H9 (cell line): ENCODE measurements at places on chromosomes 7 and 10. TPM values are rescaled to one million over a fixed set of nuclear protein-coding genes. Genes with fewer than 3 reads are reported as not detected.
A peak's percentile ranks its signal among the peaks of the same experiment; 100 is the strongest.

- DNase-seq: no peak
These were observed 257.2 kb downstream of the KIAA1217 start for GRCh38 chr10:24465891-24466818.

GRCh38 chr10:94000638-94001415 lies 7.1 kb downstream of the PLCE1 start:
- no peak for DNase-seq

EGR2 gene
- total RNA-seq: 2.6 and 3.0 TPM in 2 replicates

DNA sequence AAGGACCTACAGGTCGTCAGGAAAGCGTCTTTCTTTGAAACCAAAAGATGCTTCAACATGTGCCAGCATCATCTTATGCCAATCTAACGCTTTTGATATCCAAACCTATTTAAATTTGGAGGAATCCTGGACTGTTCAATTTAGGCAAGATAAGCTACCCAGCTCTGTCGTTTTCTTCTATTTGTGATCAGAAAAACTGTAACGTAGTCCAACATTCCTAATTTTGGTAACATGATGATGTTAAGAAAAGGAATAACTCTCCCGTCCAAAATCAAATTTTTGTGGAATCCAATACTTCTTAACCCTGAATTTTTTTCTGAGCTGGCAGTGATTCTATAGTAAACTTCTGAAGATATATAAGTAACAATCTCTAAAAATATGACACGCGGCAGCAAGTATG lies 93.3 kb upstream of the MKX start:
- no peak for DNase-seq

DNA sequence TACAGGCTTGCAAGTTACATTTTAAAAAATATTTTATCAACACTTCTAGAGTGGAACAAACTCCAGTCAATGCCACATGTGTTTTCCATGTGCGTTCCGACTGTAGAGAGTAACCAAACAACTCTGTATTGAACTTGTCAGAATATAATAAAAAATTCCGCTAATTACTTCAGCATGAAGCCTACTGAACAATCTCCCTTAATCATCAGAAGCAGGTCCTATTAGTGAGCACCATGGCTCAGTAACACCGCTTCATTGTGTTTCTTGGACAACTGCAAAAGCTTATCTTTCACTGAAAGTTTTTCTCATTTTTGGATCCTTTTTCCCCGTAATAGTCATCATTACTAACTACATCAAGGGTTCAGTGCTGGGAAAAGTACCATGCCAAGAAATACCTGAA lies 117.0 kb downstream of the MKX start:
- no peak for DNase-seq

DNA sequence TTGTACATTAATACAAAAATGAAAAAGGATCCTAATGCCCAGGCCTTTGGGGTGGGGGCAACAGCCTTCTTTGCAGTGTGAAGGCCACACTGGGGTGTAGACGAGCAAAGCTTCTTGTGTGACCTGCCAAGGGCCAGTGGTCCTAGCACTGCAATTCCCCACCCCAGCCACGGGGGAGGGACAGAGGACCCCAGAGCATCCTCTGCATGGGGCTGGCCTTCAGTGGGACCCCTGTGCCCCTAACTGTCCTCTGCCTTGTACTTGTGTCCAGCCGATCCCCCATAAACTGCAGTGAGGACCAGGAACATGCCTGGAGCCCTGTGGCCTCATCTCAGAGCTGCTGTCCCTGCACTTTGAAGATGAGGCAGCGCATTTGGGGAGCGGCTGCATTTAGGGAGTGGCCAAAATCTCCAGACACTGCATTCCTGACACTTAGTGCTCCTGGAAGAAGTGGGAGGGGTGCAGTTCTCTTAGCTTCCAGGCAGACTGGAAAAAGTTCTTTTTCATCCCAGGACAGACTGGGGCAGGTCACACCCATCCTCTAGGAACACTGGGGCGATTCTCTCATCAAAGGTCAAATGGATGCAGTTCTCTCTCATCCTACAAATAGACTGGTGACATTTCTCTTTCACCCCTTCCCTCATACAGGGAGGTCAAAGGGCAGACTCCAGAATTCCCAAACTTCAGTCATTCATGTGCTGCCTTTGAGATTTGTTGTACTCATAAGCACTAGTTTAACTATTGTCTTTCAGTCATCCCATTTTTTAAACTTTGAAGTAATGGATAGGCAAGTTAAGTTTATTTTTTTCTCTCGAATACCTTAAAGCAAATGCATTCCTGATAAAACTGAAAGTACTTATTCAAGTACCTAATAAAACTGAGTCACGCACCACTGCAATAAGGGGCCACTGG lies 922 bp upstream of the MYO1G start:
- DNase-seq: no peak

LRRTM3 gene
- total RNA-seq: 0.96 and 1.1 TPM in 2 replicates

GRCh38 chr10:110491346-110491745 lies 6.4 kb upstream of the DUSP5 start:
- DNase-seq: no peak

- DNase-seq: no peak
These were observed 19.0 kb downstream of the LRRC27 start for GRCh38 chr10:132350946-132351345.

DNA sequence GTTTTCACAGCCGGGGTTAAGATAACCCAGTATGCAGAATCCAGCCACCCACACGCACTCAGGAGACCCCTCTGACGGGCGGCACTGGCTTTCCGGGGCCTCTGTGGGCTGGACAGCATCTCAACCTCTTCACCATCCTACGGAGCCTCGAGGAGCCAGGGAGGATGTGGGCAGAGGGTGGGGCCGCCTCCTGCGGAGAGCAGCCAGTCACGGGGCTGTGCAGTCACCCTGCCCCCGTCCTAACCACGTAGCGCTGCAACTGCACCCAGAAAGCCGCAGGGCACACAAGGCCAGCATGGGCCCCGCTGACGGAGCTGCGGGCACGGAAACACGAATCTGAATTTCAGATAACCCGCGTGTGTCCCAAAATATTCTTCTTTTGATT lies 270.3 kb downstream of the ELFN1 start:
- no peak for DNase-seq

DNA sequence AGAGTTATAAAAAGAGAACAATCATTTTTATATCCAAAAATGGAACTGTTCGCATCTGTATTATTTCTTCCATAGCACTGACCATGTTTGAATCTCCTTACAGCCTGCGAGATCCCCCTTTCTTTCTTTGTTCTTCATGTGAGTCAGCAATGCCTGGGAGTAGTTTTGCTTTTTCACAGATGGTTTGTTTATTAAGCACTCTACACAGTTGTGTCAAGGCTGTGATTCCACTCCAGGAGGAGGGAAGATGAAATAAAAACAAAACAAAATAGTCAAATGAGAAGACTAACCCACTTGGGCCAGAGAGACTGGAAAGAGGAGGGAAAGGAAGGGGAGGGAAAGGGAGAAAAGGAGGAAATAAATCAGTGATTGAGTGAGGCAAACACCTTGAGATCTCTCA lies 7.8 kb downstream of the LIPF start:
- no peak for DNase-seq

GSDME gene
- 5.5 and 5.8 TPM in 2 replicates for total RNA-seq

ABCC2 gene
- total RNA-seq: 0.46 and 0.68 TPM in 2 replicates

DNA sequence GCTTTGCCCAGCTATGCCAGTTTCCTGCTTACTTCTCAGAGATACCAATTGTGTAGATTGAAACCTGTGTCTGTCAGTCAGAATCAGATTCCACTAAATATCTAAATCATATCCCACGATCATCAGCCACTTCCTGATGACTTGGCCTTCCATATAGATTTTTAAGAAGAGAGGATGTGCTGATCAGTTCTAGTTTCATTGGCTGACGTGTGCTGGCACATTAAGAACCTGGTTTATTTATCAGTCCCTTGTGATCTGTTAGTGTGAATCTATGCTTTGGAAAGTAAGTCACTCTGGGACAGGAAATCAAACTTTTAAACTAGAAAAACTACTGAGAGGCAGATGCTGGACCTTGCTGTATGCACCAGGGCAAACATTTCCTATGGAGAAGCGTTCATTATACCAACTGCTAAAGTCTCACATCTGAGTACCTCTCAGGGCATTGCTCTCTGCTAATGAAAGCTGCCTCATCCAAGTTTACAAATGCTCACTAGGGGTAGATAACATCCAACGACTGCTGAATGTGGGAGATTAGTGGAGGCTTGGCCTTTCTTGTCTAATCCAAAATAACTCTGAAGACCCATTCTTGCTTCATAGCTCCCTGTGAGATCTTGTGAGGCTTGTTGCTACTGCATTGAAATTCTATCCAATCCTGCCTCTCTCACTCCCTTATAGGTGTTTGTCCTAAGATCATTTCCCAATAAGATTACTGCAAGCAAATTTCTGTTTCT lies 109.1 kb downstream of the ARL4A start:
- DNase-seq: no peak

DNA sequence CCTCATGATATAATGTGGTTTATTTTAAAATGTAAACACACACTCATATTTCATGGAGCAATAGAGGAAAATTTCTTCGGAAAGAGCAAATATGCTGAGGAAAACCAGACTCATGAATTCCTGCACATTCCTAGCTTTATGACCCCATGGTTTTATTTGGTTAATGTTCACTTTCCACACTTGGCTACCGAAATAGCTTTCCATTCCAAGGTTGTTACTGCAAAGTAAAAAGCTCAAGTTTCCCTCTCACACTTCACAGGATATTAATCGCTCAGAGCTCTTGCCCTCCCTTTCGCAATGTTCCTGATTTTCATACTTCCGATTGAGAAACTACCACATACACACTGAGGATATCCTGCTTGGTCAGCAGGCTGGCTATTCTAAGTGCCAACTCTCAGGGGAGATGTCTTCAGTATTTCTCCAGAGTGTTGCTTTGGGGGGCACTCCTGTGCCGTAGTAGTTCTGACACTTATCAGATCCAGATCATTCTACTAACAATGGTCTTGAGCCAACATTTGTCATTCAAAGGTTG lies 77.5 kb upstream of the STEAP1B start:
- DNase-seq: no peak

DNA sequence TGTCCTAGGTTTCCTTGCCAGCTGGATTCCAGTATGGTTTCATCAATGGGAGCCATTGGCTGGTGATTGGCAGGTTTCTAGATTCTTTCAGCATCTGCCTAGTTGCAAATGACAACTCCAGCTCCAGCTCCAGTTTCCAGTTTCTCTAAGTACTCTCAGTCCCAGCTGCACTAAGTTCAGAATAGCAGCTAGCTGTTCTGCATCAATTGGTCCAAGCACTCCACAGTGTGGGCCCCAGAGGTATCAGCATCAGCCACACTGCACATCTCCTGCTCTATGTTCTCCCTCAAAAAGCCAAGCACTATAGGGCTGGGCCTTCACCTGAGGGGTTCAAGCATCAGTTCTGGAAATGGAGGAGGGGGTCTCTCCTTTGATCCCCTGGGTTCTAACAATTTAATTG lies 143.4 kb downstream of the VPS50 start:
- DNase-seq: no peak

DNA sequence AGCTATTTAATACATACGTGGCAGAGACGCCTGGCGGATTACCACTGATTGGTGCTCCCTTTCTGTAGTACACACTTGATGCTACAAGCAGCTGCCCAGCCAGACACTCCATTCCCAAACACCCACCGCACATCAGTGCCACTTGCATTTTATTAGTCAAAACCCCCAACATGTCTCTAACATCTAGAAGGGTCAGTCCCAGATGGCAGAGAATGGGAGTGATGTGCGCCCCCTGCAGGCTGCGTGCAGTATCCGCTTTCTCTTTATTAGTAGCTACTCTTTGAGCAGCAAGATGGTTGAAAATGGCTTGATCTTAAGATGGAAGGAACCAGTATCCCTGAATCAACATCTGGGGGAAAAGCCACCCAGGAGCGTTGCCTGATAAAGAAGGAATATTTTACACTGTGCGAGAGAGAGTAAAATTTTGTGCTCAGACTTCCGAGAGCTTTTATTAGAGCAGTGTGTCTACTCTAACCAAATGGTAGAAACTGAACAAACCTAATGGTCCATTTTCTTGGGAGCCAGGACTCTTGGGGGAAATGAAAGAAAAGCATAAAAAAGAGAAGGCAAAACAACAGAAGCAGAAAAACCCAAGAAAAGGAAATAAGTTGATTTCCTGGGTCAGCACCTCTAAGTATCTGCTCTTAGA lies 78.3 kb downstream of the ST8SIA6 start:
- DNase-seq: peak; percentile 65

DNA sequence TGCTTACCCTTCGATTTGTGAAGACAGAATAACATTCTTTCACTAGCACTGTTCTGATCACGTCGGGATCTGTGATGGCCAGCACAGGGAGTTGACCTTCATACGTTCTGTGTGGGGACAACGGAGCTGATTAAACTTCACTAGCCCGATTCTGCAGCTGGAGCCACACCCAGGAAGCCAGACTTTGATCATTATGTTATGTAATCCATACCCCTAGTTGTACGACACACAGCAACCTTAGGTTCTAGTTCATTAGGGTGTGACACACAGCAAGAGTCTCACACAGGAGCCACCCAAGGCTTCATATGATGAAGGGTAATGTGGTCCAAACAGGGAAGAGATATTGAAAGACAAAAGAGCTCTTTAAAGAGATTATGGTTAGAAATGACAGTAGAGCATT lies 7.2 kb downstream of the CYP3A5 start:
- DNase-seq: no peak

DNA sequence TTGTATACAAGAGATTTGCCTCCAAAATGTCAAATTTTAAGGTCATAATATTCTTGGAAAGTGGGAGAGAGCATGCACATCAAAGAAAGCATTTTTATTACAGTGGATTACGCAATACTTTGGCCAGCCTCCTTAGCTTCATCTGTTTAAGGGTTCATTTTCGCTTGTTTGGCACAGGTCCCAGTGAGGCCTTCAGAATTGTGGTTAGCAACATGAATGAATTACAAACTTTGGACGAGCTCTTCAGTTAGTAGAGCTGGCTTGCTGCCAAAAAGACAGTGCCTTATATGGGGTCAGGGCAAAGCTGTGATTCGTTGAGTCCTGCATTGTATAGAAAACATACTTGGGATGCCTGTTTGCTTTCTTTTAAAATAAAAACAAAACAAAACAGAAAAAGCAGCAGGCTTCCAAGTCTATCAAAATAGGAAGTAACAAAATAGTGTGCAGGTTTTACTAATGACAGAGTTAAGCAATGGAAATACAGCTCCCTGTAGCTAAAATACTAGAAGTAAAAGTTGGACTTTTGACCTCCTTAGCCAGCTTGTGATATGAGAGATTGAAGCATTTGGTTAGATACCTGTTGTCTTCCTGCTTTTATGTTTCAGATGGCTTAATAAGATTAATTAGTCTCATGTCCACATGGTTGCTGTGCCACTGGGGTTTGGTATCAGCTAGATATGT lies 190.8 kb downstream of the MLLT10 start:
- no peak for DNase-seq

- DNase-seq: peak; percentile 46
These were observed 31.5 kb upstream of the SMNDC1 start for GRCh38 chr10:110336111-110336721.

IL2RA gene
- not detected in 2 replicates for total RNA-seq

PRKAG2 gene
- total RNA-seq: 11.8 and 12.3 TPM in 2 replicates

DNA sequence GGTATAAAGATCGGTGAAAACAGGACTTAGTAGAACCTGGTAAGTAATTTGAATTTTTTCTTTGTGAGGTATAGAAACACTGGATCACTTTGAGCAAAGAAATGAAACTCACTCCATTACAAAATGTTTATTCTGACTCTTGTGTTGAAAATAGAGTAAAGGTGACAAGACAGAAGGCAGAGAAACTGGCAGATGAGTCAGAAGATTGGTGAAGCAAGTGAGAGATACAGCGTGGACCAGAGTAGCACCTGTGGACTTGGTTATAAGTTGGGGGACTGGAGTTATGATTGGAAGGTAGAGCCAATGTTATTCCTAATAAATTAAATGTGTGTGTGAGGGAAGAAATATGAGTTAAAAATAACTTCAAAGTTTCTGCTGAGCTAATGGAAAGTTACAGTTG lies 620.9 kb downstream of the ZWINT start:
- DNase-seq: no peak

SFTPA1 gene
- not detected in 2 replicates for total RNA-seq
